ENCODE measurements at places on chromosomes 7 and 10.

DNA sequence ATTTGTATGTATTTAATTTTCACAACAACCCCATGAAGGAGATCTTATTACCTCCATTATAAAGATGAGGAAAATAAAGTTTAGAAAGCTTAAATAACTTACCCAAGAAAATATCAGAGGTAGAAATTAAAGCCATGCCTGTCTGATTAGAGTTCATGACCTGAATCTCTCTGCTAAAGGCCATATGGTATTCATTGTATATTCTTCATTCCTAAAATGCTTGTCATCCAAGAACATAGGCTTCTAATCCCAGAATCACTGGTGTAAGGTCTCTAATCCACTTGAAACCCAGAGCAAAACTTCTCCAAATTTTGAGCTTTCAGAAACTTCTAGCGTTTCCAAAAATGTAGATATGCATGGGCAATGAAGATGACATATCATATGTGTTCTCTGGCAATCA, 72.3 kb upstream of the YAE1 start:
- no peak for DNase-seq

GRCh38 chr7:34080513-34080912, 175.2 kb downstream of the BMPER start:
- no peak for DNase-seq

GRCh38 chr7:131927770-131928423, 371.5 kb upstream of the PODXL start:
- no peak for DNase-seq

- no peak for DNase-seq
Observed at GRCh38 chr7:45980973-45981372, 59.9 kb upstream of the IGFBP3 start.
